Right forelimb (tissue), 1 donor: ENCODE measurements at places on chromosomes 7 and 10.

GRCh38 chr7:148940702-148941597 lies 56.9 kb upstream of the EZH2 start:
- peak; percentile 84 for DNase-seq

GRCh38 chr7:101428093-101428866 lies 65.6 kb downstream of the COL26A1 start:
- no peak for DNase-seq

DNA sequence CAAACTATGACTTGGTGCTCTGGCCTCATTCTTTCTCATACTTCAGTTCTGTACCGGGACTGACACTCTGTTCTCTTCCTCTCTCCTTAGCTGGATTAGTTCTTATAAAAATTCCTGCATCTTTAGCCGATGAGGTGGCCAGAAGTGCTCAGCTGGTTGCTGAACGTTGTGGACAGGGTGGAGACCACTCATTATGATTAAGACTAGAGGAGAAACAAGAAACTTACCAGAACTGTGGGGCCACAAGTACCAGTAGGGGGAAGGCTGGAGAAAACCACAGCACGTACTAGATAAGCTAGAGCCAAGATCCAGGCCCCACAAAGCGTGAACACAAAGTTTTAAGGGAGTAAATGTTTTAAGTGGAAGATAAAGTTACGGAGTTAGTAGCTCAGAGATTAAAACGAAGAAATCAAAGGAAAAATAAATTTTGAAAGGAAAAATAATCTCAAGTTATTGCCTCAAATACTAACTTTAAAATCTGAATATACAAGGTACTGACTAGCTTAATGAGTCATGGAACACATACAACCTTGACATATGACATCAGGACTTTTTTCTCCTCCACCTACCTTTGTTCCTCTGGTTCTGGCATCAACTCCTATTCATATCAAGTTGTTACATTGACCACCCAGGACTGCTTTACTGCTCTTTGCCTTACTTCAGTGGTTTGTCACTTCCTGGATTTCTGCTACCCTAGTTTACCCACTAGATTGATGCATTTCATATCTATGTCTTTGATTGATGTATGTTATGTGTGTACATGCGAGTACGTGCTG lies 469.0 kb downstream of the TFEC start:
- DNase-seq: no peak

GRCh38 chr7:41822259-41822817 lies 119.4 kb upstream of the INHBA start:
- no peak for DNase-seq

DNA sequence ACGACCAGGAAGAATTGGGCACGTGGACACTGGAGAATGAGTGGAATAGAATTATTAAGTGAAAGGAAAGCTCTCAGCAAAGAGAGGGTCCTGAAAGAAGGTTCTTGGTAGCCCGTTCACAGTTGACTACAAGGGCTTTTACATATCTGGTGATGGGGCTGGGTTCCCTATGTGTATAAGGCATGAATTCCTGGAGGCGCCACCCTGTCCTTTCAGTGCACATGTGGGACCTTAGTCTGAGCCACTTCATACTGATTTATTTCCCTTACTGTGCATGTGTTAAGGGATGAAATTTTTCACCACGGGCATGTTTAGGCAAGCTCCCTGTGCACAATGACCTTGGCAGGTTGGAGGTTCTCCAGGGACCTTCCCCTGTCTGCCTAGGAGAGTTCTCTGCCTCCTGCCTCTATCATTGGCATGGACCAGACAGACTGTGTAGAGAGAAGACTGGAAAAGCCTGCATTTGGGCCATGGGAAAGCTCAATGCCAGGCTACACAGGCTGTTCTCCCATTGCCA lies 145.9 kb upstream of the ITGB1 start:
- no peak for DNase-seq

- no peak for DNase-seq
Measured at GRCh38 chr7:127667759-127668530, 16.0 kb downstream of the SND1 start.

GRCh38 chr10:72692994-72693781 lies 1.2 kb downstream of the MCU start:
- no peak for DNase-seq

GRCh38 chr7:144725070-144725469 lies 110.8 kb downstream of the TPK1 start:
- no peak for DNase-seq

- DNase-seq: no peak
Measured at GRCh38 chr7:12630513-12630819, 57.0 kb upstream of the ARL4A start.
